PC-3 (cell line): ENCODE measurements at places on chromosomes 1 and 21.

- DNase-seq = peak; percentile 58
These were observed 1.6 kb downstream of the DDI2 start for GRCh38 chr1:15618655-15619525.

- DNase-seq = no peak
These were observed 4.1 kb downstream of the ETV3L start for GRCh38 chr1:157095551-157095950.

- DNase-seq = no peak
These were observed 86.8 kb downstream of the TEX35 start for GRCh38 chr1:178599745-178600144.

DNA sequence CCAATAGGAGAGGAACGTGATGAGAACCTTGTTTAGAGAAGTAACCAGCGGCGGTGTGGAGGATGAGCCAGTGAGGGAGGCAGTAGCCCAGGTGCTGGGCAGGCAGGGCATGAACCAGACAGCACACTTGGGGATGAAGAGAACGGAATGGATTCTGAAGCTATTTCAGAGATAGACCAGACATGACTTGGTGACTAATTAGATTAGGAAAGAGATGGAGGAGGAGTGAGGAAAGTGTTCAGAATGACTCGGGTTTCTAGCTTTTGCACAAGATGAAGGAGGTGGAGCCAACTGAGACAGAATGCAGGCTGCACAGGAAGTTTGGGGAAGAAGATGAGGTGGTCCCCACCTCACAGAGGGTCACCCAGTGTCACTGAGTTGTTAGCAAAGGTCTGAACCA lies 5.1 kb downstream of the PEF1 start:
- DNase-seq = no peak

DNA sequence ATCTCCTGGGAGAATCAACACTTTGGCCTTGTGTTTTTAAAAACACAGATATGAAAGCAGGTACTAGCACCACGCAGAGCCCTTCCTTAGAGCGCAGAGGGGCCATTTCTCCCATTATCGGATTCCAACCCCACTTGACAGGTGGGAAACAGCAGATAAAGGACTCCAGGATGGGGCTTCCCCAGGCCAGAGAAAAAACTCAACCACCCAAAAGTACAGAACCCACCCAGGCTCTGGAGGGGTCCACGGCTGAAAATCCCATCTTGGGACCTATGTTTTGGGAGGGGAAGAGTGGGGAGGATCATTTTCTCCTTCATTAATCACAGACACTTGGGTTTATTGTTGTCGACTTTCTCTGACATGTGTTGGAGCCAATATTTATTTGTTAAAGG lies 27.1 kb upstream of the COL18A1 start:
- no peak for DNase-seq

DNA sequence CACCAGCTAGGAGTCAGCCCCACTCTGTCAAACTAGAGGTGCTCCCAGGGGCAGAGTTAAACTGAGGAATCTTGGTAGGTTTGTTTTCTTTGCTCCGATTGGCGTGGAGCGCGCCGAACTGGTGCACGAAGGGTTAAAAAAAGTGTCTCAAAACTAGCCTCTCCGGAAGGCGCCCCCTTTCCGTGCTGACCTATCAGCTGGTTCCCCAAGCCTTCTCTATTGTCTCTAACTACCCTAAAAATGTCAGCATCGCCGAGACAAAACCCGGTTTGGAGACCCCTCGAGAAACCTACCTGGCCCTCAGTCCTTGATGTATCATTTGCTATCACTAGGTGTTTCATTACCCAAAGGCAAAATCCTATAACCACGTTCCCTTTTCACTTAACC lies 2.2 kb downstream of the TGFB2 start:
- peak; percentile 52 for DNase-seq
